ENCODE measurements at places on chromosomes 11 and 22.

- DNase-seq, result no peak
Observed at GRCh38 chr11:27912916-27913315, 195.0 kb downstream of the KIF18A start.

GRCh38 chr11:121595717-121596161 is 143.0 kb upstream of the SORL1-AS1 start:
- no peak for DNase-seq

- DNase-seq, result no peak
Observed at GRCh38 chr22:40519284-40519947, 117.1 kb downstream of the MRTFA start.

- DNase-seq, result no peak
Observed at GRCh38 chr11:35006389-35007128, 90.1 kb downstream of the PDHX start.

DNA sequence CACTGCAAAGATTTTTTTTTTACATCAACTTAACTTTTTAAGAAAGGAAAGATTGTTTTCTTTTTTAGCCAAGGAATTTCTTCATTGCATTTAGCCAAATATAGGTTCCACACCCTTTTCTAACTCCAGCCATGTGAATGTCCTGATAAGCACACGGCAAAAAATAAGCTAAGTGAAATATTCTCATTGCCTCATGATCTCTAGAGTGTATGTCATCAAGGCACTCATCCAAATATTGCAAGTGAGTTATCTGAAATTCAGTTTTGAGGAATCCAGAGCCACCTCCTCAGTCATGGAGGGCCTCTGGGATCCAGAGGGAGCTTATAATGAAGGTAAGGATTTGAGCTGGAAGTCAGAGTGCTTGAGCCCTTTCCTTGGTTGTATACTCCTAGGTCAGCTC is 80.0 kb downstream of the BLID start:
- no peak for DNase-seq

DNA sequence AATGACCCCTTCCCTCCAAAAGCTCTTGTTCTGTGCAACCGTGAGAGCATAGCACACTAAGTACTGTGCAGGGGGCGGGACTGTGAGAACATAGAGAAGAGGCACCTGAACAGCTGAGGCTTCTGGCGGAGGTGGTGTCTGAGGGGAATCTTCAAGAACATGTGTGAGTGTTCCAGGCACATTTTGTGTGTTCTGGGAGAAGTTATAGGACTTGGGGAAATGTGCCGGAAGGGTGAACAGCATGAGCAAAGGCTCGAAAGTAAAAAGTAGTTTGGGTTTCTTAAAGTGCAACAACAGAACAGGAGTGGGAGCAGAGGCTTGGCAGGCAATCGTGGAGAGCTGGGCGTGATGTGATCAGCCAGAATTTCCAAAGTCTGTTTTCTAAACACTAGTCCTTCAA is 12.4 kb upstream of the SYN3 start:
- DNase-seq, result no peak

DNA sequence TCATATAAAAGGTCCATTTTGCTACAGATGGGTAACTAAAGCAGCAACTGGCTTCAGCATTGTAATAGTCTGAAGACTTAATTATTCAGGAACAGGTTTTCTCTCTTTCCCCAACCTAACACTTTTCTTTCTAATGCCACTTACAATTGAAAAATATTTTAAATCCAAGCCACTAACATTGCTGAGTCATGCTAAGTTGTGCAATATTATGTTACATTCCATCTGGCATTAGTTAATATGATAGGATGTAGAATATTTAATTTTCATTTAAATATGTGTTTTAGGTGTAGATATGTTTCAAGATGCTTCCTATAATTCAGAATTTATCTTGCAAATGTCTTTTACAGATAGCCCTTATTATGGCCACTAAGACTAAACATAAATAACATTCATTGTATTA is 98.6 kb downstream of the KIF18A start:
- no peak for DNase-seq

DNA sequence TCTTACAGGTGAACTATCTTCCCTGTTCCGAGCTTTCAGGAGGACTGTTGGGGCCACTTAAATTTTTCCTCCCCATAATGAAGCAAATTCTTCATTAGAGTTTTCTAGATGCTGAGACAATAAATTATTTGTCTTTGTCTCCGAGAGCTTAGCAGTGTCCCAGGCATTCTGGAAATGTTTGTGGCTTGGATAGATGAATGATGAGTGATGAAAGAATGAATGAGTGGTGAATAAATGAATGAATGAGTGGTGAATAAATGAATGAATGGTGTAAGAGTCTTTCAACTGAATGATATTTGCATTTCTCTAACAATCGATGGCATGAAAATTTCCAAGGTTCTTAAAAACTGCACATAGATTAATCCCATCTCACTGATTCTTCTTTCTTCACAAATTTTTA is 52.8 kb downstream of the AHNAK start:
- DNase-seq, result no peak

DNA sequence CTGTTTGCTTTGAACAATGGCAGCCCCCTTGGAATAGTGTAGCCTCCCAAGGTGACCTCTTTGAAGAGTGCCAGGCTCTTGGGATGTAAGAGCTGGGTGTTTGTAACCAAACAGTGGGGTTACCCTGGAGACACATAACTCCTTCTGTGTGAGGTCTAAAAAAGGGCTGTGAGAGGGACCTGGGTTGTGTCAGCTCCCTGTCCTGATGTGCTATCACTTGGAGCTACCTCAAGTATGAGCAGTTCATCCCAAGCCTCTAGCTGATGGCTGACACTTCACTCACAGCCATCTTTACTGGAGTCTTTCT is 40.2 kb downstream of the TSPAN18 start:
- DNase-seq, result no peak

GRCh38 chr11:128497061-128497775 is 90.1 kb downstream of the ETS1 start:
- DNase-seq, result no peak

DNA sequence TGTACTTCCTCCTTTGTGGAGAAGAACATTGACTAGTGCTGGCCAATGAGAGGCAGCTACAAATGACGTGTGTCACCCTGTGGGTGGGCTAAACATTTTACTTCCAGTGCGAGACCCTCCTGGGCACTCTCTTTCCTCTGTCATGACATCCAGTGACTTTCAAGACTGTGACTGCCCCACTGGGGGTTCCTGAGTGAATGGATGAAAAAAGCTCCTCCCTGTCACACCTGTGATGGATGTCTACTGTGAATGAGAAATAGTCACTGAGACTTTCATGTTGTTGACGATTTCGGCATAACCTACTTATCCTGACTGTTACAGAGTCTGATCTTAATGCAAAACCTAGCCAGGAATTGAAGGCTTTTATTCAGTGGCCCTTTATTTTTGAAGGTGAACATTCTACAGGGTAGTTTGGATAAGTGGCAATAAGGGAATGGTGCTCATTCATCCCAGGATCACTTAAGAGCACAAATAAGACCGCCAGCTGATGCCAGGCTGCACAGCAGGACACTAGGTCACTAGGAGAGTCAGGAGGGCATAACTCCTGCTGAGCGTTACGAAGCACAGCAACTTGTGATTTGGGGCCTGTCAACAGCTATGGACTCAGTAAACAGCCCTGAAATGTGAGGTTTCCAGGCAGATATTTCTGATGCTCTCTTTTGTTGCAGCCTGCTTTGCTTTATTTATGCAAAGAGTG is 636.6 kb downstream of the NTM start:
- DNase-seq, result peak; percentile 47

DNA sequence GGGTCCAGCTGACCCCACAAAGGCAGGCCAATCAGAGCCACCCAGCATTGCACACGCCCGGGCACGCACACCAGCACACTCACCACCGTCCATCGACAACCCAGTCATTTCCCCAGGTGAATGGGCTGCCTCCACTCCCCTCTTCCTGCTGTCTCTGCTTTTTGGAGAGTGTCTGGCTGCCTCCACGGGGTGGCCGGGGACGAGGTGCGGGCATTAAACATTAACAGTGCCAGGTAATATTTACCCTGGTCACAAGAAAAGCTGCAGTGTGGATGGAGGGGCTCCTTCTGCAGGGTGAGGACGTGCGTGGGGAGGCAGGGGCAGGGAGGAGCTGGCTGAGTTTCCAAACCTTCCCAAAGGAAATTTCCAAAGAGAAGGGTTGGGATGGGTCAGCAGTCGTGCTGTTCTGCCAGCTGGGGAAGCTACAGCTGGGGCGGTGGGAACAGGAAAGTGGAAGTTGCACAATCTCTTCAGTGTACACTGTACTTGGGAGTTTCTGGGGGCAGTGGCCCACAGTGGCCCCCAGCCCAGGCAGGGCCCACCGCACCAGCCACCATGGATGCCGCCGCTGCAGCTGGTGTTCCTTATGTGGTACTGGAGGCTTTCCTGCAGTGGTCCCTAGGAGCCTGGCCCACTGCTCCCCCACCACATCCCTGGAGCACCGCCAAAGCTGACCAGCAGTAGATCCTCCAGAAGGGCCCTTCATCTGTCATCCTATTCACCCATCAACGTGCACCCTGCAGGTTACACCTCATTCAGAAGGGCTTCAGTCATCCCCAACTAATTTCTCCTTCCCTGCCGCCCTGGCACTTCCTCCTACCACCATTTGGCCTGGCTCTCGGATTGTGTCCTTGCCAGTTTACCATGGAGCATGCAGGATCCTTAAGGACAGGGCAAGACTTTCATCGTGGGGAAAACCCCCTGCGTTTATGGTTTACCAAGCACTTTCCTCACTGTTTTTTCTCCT is at the start of gene FXYD2:
Gene FXYD2 (minus strand): TSS at position 174 of the 967 bp plus-strand sequence. CDS start 66 bp downstream, at position 108.
- peak; percentile 11 for DNase-seq

DNA sequence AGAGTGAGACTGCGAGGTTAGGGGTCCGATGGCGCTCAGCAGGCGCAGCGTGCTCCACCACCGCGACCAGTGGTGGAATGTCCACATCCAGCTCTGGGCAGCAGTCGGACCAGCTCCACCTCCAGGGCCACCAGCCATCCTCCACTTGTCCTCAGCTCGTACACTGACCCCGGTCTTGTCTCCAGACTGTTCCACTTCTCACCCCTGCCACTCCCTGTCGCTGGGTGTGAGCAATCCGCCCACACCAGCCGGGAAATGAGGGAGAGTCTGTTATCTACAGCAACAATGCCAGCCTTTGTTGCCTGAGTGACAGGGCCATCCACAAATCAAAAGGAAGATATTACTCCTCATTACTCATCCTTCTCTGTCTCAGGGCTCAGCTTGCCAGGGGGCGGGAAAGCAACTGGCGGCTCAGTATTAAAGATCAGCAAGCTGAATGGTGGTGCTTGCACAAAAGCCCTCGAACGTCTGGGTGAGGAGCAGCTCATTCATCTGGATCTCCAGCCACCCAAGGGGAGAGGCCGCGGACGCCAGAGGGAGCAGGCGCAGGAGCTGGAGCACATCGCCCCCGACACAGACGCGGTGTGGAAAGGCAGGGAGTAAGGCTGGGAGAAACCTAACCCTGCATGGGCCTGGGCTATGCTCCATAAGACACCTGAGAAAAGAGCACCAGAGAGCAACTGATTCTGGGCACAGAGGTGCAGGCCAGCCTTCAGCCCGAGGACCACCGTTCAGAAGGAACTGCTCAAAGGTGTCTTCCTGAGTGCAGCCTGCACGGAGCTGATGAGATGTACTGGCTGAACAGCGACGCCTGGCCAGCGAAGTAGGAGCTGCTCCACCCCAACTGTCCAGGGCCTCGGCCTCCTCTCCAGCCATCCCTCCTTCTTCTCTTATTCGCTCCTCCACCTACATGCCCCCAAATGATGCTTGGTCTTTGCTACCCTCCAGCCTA is 21.9 kb downstream of the IGSF9B start:
- no peak for DNase-seq

GRCh38 chr11:720642-721246 is 14.7 kb downstream of the EPS8L2 start:
- peak; percentile 53 for DNase-seq

GRCh38 chr11:57315491-57315890 is 9.3 kb downstream of the TNKS1BP1 start:
- no peak for DNase-seq

Data from NCI-H345 (cell line).